ENCODE measurements at places on chromosomes 1 and 21.
A peak's percentile ranks its signal among the peaks of the same experiment; 100 is the strongest.

- no peak for DNase-seq
Observed at GRCh38 chr1:53946252-53947171, at the start of gene LRRC42. Gene LRRC42 (plus strand): TSS chr1:53946350. CDS start chr1:53952000, 5,650 bp downstream.

DNA sequence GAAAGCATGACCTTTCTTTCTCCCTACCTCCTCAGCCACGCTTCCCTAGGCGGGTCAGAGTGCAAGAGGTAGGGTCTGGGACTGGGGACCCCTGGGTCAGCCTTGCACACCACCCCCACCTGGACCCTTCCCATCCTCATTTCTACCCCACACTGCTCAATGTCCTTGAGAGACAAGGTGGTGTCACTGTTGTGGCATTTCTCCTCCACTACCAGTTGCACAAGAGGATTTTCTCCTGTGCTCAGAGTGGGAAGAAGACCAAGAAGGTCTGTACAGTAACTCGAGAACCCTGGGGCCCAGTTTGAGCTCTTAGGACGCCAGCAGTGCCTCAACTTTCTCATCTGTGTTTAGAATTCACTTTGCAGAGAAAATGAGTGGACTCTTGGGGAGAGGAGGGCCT is 49.4 kb upstream of the CD34 start:
- DNase-seq, result no peak

- DNase-seq, result no peak
Observed at GRCh38 chr1:32390904-32391870, 3.1 kb downstream of the BSDC1 start.

GRCh38 chr1:92882819-92883218 is 51.0 kb downstream of the RPL5 start:
- peak; percentile 33 for DNase-seq

DNA sequence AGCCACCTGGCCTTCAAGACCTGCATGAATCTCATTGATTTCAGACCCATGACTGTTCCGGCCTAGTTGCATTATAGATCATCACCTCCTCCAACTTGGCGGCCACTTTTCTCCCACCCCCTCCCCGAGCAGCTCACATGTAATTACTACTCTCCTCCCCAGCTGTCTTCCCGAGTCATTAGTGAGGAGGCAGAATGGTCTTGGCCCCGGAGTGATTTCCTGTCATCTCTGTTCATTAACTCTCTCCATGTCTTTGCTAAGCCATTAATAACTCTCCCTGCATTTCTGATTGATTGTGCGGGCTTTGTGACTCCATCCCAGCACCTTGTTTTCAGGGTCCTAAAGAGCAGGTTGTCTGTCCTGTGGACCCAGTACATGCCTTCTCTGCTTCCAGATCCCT is 75.6 kb upstream of the CNTN2 start:
- DNase-seq, result no peak

DNA sequence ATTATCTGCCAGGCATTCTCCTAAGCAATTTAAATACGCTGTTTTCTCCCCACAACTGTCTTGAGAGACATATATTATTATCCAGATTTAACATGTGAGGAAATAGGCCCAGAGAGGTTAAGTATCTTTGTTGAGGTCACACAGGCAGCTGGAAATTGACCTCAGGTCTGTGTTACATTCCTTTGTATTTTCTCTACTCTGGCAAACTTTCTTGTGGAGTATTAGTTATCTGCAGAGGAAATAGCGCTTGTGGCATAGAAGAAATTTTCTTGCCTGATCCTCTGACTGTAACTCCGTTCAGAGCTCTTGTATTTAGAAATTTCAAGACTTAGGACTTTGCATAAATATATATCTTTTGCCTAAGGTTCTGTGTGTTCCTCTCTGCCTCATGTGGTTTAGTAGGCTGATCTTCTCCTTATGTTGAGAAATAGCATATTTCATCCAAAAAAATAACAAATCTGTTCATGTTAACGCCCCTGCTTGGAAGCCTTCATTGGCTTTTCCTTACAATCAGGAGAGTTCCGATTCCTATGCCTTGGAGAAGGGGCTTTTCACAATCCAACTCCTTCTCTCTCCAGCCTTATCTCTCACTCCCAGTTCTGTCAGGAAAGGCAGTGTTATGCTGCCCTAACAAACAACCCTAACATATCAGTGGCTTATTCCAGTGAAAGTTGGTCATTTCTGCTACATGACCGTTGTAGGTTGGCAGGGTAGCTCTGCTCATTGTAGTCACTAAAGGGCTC is 2.5 kb upstream of the JUN start:
- DNase-seq, result no peak

DNA sequence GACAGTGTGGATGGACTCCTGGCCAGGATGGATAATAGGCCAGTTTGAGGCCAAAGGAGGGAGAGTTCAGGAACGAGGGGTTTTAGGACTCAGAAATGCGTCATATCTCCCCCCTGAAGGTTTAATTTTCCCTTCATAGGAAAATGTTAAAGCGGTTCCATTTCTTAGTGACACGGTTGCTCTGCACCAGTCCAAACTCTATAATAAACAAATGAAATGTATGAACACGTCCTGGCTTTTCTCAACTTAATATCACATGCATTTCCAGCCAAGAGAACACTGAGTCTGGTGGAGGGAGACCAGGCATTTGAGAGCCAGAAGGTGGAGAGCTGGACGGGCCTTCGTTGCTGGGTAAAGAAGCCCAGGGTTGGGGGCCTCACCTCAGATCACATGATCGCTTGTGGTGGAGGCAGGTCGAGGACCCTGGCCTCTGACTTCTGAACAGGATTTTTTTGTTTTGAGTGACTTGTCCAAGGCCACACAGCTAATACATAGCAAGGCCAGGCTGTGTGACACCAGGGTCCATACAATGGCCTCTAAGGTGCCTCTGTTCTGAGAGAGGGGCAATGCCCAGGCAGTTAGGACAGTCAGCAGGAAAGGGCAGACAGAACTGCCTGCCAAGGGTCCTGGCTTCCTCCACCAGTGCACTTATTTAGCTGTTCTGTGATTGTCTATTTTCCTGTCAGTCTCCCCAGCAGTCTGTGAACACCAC is 11.4 kb downstream of the SLC1A7 start:
- DNase-seq, result no peak

GRCh38 chr1:89611721-89612120 is 21.2 kb upstream of the LRRC8C start:
- no peak for DNase-seq

- no peak for DNase-seq
Observed at GRCh38 chr21:36847189-36847588, 119.3 kb downstream of the HLCS start.

GRCh38 chr1:211735208-211736170 is 60.1 kb upstream of the NEK2 start:
- no peak for DNase-seq

- DNase-seq, result no peak
Observed at GRCh38 chr1:73820843-73821242, 377.1 kb downstream of the LRRIQ3 start.

- DNase-seq, result no peak
Observed at GRCh38 chr1:28582248-28582615, 9.8 kb upstream of the RAB42 start.

- DNase-seq, result no peak
Observed at GRCh38 chr1:182735343-182735742, 51.0 kb upstream of the RGS8 start.

GRCh38 chr1:56453417-56454078 is 125.8 kb downstream of the PLPP3 start:
- DNase-seq, result no peak

DNA sequence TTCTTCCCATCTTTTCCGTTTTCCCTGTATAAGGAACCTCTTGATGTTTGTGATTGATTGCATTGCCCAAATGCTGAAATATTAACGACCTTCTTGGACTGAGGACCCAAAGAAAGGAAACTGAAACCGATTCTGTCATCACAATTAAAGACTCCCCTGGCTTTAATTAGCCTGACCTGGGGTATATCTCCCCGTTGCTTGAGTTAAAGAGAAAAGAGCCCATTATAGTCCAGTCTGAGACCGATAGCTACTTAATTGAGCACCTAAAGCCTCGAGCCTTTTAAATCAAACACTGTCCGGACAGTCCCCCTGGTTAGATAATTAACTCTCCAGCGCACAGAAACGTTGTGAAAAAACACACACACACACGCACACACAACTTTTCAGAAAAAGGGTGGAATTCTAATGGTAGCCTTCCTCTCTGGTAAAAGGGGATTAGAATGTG is 8.0 kb downstream of the LMO4 start:
- DNase-seq, result no peak

- no peak for DNase-seq
Observed at GRCh38 chr1:44270686-44271628, 57.7 kb downstream of the DMAP1 start.

GRCh38 chr1:175208773-175209492 is 16.4 kb upstream of the KIAA0040 start:
- peak; percentile 35 for DNase-seq

- no peak for DNase-seq
Observed at GRCh38 chr1:1967151-1967550, 36.4 kb downstream of the CFAP74 start.

DNA sequence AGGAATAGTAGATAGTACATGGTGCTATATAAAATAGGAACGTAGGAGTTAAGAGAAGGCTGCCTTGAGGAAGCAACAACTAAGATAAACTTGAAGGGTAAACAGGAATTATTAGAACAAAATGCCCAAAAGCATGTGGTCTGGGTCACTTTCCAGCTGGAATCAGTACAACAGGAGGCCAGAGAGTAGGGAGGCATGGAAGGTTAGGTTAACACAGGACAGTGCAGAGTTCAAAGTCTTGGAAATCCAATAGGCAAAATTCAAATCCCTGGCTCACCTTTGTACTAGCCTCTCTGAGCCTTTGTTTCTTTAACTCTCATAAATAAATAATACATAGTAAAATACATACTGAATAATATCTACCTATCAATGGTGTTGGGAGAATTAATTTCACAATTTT is 69.0 kb upstream of the NEK7 start:
- no peak for DNase-seq

DNA sequence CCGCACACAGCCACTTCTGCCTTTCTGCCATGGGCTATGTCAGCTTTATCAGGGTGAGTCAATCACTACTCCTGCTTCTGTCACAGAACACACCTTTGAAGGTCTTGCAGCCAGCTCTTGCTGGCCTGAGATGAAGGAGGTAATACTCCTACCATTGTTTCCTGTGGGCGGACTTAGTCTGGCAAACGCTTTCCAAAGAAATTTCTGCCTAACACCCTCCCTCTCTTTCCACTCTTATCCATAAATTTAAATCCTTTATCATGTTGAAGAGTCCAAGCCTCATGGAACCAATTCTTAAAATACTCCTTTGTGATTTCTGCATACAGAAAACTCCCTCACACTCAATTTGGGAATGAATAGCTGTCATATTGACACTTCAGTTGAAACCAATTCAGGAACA is 633.1 kb upstream of the CHRM3 start:
- no peak for DNase-seq

GRCh38 chr1:30677471-30677870 is 45.9 kb downstream of the MATN1 start:
- no peak for DNase-seq

DNA sequence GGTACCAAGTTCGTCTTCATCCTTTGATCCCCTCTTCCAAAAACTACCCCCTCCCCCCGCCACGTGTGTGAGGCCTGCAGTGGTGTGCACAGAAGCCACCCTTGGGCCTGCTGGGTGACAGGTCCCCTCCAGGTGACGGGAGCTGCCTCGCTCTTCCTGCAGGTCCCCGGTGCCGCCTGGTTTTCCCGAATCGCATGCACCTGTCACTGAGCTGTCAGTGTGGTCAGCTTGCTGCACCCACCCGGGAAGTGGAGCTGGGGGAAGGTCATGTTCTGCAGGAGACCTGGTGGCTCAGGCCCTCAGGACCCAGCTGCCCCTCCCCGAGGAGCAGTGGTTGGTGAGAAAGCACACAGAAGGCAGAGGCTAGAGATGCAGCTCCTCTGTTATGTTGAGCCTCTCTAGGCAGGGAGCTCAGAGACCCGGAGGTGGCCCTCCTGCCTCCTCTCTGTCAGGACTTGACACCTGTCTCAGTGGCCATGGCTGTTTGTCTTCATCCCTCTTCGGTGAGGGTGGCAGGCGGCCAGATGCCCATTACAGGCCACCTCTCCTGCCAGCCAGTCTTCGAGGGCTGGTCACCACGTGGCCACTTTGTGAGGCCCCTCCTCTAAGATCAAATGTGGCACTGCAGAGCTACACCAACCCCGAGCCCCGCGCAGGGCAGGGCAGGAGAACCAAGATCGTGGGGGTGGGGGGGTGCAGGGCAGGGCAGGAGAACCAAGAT is 60.9 kb downstream of the SKI start:
- no peak for DNase-seq

DNA sequence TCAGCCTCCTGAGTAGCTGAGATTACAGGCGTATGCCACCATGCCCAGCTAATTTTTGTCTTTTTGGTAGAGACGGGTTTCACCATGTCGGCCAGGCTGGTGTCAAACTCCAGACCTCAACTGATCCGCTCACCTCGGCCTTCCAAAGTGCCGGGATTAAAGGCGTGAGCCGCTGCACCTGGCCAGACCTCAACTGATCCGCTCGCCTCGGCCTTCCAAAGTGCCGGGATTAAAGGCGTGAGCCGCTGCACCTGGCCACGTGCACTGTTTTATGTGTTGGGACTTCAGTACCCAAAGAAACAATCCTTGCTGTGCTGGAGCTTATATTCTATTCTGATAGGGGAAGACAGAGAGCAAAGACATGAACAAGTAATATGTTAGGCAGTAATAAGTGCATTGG is 10.1 kb downstream of the TRAF5 start:
- DNase-seq, result no peak

DNA sequence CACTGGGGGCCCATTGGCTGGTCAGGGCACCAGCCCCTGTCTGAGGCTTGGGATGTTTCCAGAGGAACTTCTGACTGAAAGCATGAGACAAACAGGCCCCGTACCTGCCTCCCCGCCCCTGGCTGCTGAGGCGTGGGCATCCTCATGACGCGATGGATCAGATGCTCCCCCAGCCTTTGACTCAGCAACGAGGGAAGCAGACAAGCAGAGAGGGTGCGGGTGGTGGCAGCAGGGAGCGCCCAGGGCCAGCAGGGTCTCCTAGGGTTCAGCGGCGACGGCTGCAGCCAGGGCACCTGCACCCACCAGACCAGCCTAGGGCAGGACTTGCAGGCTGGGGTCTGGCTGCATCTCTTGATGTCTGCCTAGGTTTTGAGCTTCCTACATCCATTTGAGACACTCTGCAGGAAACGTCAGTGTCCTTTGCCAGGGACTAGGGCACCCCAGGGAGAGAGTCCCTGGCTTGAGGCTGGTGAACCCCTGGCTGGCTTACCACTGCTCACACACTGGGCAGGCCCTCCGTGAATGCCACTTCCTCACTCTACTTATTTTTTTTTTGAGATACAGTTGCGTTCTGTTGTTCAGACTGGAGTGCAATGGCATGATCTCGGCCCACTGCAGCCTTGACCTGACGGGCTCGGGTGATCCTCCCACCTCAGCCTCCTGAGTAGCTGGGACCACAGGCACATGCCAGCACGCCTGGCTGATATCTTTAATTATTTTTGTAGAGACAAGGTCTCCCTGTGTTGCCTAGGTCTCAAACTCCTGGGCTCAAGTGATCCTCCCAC is 63.3 kb downstream of the DHRS3 start:
- no peak for DNase-seq

- no peak for DNase-seq
Observed at GRCh38 chr1:193102662-193103061, 2.6 kb downstream of the GLRX2 start.

Measured in stimulated activated CD4-positive, alpha-beta T cell treated with anti-CD3 and anti-CD28 coated beads, Interleukin-4, amount 100 ng/mL, for 24 hours (primary cell).